CD4-positive, CD25-positive, alpha-beta regulatory T cell (primary cell): ENCODE measurements at places on chromosomes 6 and 20. TPM values are rescaled to one million over a fixed set of nuclear protein-coding genes. Genes with fewer than 3 reads are reported as not detected.

- no peak for DNase-seq
Observed at GRCh38 chr6:68756454-68757375, 121.6 kb downstream of the ADGRB3 start.

DNA sequence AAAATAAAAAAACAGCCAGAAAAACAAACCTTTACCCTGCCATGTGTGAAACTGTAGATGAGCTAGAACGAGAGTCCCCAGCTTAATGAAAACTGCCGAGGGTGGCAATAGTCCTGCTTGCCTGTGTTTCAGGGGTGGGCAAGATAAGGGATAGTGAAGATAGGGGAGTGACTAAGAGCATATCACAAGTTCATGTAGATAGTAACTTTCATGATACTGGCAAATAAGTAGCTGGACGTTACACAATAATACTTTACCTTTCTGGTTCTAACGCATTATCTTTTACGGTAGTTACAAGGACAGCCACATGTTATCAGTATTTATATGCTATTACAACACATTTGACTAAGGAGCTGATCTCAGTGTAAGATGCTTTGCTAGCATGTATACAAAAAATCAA, 9.3 kb upstream of the FBXO9 start:
- DNase-seq, result no peak

- DNase-seq, result peak; percentile 5
Observed at GRCh38 chr20:36092398-36093024, 62.0 kb upstream of the EPB41L1 start.

- no peak for DNase-seq
Observed at GRCh38 chr6:136980070-136980469, 58.0 kb downstream of the SLC35D3 start.

DNA sequence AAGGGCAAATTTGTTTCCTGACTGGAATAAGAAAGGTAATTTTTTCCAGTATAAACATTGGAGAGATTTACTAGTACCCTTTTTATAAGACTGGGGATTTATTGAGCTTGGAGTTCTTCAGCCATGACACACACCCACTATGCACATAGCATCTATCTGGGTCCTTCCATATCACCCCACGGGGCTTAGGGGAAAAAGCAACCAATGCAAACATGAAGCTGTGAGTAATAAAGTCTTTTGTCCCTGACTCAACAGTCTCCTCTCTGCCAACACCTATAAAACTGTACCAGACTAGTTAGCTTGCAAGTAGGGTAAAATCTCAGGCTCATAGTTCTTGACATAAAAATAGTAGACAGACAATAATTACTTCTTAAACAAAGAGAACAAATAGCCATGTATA, 23.4 kb downstream of the COL21A1 start:
- no peak for DNase-seq

GRCh38 chr6:140641412-140641811, 1267.0 kb upstream of the CITED2 start:
- DNase-seq, result no peak

GRCh38 chr6:79717989-79718388, 86.9 kb downstream of the SH3BGRL2 start:
- DNase-seq, result no peak

GRCh38 chr6:85726206-85726605, 83.5 kb upstream of the SYNCRIP start:
- DNase-seq, result no peak

GRCh38 chr20:54872440-54872839, 397.0 kb downstream of the DOK5 start:
- DNase-seq, result no peak

DNA sequence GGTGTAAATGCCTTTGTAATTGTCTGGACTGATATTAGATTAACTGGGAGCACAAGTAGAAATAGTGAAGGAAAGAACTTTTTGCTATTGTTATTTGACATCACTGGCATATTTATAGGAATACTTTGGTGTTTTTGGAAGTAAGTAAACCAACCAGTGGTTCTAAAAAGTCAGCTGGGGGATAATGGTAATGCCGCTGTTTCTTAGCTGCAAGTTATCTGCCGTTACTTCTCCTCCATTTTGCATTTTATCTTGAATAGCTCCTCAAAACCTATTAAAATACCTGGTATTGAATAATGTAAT, 3.8 kb downstream of the PTPN1 start:
- DNase-seq, result no peak

The RAB22A gene
- polyA plus RNA-seq, result 13.2 TPM

The DYNLT1 gene
- polyA plus RNA-seq, result 121 TPM

The COX4I2 gene
- not detected for polyA plus RNA-seq

The CNPY3 gene
- 79.2 TPM for polyA plus RNA-seq
